ENCODE measurements at places on chromosomes 12 and 14.

GRCh38 chr12:49537752-49538509 lies 899 bp upstream of the KCNH3 start:
- no peak for DNase-seq

- no peak for DNase-seq
Observed at GRCh38 chr14:54654605-54655004, 87.7 kb downstream of the SAMD4A start.

DNA sequence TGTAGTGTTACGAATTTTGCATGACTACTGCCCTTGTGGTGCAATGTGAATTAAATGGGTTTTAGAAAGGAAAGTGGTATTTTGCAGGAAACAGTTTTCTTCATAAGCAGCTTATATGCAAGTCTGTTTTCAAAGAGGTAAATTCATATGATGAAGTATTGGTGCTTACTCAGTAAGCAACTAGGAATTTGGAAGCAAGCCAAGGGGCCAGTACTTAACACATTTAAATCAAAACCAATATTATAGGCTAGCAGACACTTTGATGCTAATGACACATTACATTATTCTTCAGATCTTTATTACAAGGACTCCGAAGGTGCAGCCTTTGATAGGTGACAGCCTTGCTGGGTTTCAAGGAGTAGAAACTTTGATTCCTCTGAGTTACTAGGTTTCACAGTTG lies 23.1 kb downstream of the MGAT4C start:
- no peak for DNase-seq

- no peak for DNase-seq
Observed at GRCh38 chr12:906062-906585, 43.4 kb downstream of the RAD52 start.

GRCh38 chr14:77195766-77196165 lies 14.2 kb downstream of the TMEM63C start:
- no peak for DNase-seq

DNA sequence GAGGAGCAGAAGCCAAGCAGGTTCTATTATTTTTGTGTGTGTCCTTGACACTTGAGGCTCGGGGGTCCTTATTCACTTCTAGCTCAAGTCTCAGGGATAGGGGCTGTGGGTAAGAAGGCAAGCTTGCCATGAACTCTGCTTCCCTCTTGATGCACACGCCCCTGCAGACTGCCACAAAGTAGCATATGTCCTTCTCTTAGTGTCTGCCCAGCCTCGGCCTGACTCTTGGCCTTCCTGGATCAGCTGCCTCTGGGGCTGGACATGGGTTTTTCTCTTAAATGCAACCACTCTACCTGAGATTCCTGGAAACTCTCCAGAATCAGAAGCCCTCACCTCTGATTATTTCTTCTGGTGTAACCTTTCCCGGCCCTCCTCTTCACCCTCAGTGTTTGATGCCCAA lies 28.2 kb upstream of the PEX5 start:
- no peak for DNase-seq

GRCh38 chr12:19014240-19014639 lies 115.3 kb upstream of the PLEKHA5 start:
- DNase-seq, result no peak

- no peak for DNase-seq
Observed at GRCh38 chr12:42102720-42103119, 42.0 kb downstream of the GXYLT1 start.

DNA sequence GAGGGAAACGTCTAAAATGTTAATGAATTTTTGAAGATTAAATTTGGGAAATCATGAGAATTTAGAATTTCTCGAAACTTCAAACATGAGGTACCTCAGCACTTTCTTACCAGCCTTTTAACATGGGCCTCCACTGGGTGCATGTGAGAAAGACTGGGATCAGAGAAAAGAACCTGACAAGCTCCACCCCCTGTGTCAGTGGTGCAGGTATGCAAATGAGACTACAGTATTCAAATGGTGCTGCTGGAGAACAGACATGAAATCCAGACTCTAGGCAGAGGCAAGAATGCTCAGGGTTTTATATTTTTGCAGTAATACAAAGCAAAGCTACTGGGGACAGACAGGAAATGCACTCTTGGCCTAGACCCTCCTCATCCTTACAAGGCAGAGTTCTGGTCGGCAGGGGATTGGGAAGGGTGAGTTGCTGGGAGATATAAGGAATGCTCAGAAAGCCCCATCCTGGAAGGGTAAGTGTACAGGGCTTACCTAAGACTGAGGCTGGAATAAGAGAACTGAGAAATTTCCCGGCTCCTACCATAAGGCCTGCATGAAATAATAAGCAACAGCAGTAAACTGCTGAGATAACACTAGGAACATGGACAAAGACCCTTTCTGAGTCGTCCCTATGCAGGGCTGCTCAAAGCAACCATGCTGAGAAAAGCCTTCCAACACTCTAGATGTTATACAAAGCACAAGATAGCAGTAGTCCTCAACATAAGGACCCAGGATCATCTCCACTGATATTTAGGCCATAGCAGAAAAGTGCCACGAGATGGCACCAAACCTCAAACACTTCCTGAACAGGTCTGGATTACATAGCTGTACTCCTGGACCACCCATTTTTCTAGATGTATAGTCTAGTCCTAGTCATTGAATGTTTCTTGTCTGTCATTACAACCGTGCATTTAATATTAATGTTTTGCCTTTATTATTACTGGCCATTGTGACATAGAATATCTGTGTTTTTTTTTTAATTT lies 260.8 kb downstream of the RASSF9 start:
- DNase-seq, result no peak

DNA sequence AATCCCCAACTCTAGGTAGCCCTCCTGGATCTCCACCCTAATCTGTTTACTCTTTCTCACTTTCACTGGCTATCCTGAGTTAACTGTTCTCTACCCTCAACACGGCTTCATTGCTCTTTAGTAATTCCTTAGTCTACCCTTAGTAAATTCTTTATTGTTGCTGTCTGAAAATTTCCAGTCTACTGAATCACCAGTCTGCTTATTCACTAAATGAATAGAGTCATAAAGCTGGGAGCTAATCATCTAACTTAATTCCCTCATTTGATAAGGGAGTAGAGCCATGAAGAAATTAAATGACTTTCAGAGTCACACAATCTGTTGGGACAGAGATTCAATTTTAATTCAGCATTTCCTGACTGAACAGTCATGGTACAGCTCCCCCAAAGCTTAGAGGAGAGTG lies 36.5 kb downstream of the YEATS4 start:
- no peak for DNase-seq

DNA sequence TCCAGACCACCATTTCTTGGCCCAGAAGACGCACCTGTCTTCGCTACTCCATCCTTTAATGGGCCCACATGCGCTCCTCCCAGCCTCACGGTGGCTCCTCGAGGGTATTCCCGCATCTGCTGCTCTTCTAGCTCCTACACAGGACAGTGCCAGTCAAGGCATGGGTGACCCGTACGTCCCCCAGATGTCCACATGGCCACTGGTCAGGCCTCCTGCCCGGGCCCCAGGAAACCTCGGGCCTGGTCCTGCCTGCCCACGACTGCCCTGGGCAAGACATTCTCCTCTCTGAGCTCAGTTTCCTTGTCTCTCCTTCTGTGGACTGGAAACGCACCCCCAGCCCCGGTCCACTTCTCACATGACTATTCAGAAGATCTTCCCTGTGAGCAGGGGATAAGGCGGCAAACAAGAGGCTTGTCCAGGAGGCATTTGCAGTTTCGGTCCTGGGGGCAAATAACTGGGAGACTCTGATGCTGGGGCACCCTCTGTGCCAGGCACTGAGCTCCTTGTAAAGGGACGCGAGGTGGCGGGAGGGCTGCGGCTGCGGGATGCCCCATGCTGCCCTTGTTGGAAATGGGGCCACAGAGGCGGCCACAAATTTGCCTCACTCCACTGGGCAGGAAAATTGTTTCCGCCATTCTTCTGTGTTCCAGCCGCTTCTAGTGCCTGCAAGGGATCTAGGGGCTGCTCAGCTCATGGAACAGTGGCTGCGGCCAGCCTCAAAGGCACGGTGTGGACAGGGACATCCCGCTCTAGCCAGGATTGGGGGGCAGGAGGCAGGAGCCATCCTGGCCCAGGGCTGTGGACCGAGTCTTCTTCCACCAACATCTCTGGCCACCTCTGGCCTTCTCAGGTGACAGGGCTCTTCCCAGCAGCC lies 6.8 kb upstream of the BEGAIN start:
- no peak for DNase-seq

- DNase-seq, result no peak
Observed at GRCh38 chr14:101584055-101584859, 23.0 kb downstream of the DIO3 start.

DNA sequence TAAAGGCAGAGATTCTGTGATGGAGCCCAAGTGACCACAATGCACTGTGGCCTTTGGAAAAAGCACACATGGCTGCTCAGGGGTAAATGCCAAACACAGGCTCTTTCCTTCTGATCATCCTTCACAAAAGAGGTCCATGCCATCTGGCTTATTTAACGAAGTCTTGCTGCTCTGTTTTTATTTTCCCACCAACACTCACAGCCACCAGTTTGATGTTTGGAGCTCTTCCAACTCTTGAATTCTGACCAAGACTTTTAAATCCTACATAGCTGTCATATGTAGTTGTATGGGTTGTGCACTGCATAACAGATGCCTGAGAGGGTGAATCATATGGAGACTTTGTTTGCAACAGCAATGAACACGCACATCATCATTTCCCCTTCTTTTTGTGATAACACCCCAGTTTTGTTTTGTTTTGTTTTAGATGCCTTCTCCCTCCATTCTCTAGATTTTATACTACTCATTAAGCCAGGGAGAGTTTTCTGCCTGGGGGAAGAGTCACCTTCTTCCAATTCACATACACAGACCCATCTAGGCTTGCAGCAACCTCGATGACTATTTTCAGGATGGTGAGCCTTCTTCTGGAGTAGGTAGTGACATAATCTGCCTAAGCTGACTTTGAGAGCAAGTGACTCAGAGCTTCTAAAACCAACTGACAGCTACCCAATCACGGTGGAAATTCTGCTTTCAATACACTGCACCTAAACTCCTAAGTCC lies 145.2 kb upstream of the WSCD2 start:
- peak; percentile 33 for DNase-seq

GRCh38 chr14:77882636-77883035 lies 82.7 kb downstream of the ADCK1 start:
- no peak for DNase-seq

GRCh38 chr12:132493482-132494178 lies 3.7 kb downstream of the FBRSL1 start:
- no peak for DNase-seq

DNA sequence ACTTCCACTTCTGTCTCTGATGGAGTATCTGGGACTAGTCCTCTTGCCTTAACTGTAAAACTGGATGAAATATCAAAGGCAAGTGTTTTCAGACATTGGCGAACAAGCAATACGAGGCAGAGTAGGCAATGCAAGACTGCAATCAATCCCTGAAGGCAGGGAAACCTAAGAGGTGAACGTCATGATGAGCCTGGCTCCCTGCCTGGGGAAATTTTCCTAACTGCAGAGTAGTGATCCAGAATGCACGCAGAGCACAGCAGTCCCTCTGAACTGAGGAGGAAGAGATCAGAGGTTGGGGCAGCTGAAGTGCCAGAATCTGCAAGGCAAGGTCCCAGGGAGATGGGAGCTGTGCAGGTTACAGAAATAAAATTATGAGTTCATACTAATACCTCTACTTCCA lies 18.5 kb downstream of the BHLHE41 start:
- no peak for DNase-seq

GRCh38 chr14:70601162-70601561 lies 707 bp upstream of the MED6 start:
- DNase-seq, result no peak

DNA sequence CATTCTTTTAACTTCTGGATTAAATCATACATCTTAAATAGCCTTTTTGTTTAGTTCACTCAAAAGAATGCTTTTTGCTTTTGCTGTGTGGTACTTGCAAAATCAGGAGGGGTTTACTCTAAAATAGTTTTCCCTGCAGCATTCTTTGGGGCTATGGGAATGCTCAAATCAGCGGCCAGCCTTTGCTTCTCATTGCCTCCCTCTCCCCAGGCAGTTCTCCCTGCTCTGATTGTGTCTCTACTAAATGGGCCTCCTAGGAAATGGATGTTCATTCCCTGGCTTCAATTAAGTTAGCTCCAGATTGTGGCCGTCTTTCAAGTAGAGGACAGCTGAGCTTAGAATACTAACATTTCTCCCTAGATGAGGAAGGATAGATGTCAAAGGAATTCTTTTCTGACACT lies 4.4 kb downstream of the TULP3 start:
- DNase-seq, result no peak

DNA sequence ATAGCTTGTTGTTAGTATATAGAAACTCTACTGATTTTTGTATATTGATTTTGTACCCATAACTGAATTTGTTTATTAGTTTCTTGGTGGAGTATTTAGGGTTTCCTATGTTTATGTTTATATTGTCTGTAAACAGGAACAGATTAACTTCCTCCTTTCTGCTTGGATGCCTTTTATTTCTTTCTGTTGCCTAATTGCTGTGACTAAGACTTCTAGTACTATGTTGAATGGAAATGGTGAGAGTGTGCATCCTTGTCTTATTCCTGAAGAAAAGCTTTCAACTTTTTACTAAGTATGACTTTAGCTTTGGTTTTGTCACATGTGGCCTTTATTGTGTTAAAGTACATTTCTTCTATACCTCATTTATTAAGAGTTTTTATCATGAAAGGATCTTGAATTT lies 20.9 kb downstream of the FBXW8 start:
- DNase-seq, result no peak

GRCh38 chr12:82414926-82415325 lies 56.6 kb downstream of the METTL25 start:
- no peak for DNase-seq

DNA sequence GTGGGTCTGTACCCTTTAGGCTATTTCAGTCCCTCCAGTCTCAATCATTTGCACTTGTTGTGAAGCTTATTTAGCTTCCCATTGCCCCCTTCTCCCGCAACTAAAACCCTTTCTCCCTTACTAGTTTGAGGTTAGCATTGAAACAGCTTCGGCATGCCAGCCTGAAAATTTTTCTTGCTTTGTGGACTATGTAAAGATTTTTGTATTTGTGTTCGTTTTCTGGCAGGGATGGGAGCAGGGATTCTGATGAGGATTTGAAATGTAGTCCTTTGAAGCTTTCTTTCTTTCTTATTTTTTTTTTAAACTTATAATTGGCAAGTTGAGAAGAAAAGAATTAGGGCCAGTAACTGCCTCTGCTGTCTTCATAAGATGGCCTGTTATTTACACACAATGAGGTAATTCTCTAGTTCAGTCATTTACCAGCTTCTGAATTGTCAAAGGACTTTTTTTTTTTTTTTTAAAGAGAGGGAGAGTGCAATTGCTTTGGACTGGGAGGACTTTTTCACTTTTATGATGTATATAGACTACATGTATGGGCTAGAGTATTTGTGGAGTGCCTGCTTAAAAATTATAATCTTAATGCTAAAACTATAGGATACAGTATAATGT lies 29.0 kb downstream of the PALS1 start:
- DNase-seq, result no peak

GRCh38 chr12:64457032-64457431 lies 5.1 kb downstream of the TBK1 start:
- no peak for DNase-seq

- DNase-seq, result no peak
Observed at GRCh38 chr12:3929875-3930615, 56.8 kb upstream of the PARP11 start.

- DNase-seq, result no peak
Observed at GRCh38 chr14:69048456-69048855, 69.4 kb upstream of the ACTN1 start.

GRCh38 chr12:5409619-5410018 lies 22.3 kb upstream of the NTF3 start:
- DNase-seq, result no peak

GRCh38 chr12:109271418-109271817 lies 37.7 kb downstream of the FOXN4 start:
- no peak for DNase-seq
